ENCODE measurements at places on chromosomes 1 and 21.

- no peak for DNase-seq
These were observed 2.2 kb downstream of the RALGPS2 start for GRCh38 chr1:178727014-178727895.

DNA sequence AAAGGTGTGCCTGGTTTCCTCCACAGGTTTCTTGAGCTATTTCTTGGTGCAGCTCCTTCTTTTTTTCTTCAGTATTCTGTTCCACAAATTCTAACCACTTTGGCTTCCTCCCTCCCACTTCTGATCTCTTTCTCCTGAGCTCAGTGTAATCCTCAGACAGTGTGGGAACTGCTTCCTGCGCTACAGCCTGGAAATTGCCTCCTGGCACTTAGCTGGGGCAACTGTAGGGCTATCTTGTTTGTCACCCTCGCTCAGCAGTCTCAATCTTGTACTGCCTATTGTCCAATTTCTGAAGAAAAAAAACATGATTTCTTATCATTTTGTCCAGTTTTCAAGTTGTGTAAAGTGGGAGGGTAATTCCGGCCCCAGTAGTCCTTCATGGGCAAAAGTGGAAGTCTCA lies 24.0 kb upstream of the GALNT2 start:
- no peak for DNase-seq

DNA sequence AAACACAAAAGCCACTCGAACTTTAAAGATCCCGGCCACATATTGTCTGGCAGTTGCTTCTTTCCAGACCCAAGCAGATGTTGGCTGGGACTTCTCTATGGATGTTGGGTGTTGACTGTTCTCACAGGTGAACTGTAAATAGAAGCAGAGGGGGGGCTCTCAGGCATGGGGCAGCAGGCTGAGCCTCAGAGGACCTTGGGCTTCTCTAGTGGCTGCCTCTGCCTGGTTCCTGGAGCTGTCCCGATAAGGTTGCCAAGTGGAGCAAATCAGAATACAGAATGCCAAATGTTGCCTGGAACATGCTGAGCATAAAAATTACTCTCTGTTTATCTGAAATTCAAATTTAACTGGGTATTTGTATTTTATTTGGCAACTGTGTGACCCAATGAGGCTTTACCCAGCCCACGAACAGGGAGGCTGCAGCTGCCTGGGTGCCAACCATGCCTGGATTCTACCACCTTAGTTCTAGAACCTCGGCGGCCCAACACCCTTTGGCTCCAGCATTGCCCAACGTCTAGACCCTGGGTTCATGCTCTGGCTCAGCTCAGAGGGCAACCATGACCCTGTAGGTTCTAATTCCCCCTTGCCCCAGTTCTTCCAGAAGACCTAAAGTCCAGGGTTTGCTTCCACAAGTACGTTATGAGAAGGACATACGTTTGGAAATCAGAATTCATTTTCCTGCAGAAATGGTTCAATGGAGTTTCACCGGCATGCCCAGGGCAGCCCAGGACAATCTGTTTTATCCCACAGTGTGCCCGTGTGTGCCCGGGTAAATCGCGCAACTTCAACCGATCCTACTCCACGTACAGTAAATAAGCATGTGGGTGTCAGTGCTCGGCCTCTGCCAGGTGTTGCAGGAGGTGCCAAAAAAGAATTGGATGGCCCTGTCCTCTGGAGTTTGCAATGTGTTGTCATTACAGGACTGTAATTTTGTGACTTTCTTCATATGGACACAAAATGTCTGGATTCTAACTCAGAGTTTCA lies 5.4 kb upstream of the SLC45A1 start:
- no peak for DNase-seq

DNA sequence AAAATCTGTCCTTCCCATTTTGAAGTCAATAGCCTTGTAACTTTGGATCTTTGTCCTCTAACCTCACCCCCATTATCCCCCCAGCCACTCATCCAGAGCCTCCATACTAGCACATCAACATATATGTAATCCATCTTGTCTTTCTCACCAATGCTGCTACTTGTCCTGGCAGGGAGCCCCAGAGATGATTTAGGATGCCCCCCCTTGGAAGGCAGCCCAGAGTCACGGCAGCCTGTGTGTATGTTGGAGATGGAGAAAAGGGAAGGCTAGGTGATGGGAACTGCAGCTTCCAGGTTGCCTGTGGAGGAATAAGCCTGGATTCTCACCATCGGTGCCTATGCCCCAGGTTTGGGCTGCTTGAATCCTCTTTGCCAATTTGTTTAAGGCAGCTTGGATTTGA lies 51.7 kb upstream of the SCMH1 start:
- DNase-seq = no peak

DNA sequence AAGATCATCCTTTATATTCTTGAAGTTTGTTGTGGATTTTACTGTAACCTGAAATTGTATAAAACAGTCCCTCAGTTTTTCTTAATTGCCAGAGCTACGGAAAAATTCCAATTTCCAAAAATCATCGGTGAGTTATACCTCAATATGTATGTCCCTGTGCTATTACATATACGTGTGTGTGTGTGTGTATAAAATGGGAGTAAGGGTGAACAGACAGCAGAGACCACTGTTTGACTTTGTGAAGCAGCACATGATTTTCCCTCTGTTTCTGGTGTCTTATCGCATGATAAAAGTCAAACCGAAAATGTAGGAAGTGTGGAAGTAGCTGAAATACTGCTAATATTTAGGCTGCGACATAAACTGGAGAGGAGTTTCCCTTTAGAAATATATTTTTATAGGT lies 1.2 kb downstream of the OR2T1 start:
- no peak for DNase-seq

All from activated CD8-positive, alpha-beta memory T cell treated with anti-CD3 and anti-CD28 coated beads, Interleukin-2, amount 50 U/mL, for 48 hours (primary cell).